Stomach (tissue), 19 donors: ENCODE measurements at places on chromosomes 2 and 18.

DNA sequence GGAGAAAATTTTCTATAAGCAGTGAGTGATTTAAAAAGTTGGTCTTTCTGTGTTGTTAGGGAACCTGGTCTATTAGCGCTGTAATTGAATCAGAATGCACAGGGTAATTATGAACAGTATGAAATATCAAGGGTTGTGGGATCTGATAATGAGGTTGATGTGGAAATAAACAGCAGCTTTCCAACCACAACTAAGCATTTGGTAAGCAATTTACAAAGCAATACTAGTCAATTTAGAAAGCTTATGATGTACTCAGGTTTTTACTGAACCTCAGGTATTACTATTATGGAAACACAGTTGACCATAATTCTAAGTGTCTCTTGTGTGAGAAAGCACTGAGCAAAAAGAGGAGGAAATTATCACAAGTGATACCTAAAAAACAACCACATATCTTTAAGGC lies 11.0 kb upstream of the SMCHD1 start:
- H3K27me3 ChIP-seq = no peaks in the 10 kb centered on the region
- no peak for DNase-seq
- peaks cover 4% of the 10 kb centered on the region for H3K4me1 ChIP-seq

- H3K27ac ChIP-seq = no peak overlapping the region
- peak; percentile 5 for DNase-seq
- no peaks in the 10 kb centered on the region for H3K4me1 ChIP-seq
- H3K27me3 ChIP-seq = peaks cover 57% of the 10 kb centered on the region
- H3K36me3 ChIP-seq = no peaks in the 10 kb centered on the region
Observed at GRCh38 chr2:241797441-241798080, 11.4 kb upstream of the NEU4 start.

DNA sequence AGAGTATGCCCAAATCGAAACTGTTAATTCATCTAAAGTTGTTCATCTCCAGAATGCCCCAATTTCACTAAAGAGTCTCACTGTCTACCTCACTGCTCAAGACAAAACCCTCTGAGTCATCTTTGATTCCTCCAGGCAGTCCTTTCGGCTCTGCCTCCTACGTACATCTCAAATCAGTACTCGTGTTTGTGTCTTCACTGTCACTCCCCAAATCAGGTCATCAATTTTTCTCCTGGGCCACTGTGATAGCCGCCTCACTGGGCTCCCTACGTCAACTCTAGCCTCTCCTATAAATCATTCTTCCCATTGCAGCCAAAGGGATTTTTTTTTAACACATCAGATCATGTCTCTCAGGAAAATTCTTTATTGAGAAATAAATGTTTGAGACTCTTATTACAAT lies 42.1 kb upstream of the TTC39C start:
- no peak overlapping the region for H3K4me3 ChIP-seq
- no peaks in the 10 kb centered on the region for H3K36me3 ChIP-seq
- peaks cover 4% of the 10 kb centered on the region for H3K4me1 ChIP-seq
- peak overlapping the region; percentile 42 for H3K27ac ChIP-seq

DNA sequence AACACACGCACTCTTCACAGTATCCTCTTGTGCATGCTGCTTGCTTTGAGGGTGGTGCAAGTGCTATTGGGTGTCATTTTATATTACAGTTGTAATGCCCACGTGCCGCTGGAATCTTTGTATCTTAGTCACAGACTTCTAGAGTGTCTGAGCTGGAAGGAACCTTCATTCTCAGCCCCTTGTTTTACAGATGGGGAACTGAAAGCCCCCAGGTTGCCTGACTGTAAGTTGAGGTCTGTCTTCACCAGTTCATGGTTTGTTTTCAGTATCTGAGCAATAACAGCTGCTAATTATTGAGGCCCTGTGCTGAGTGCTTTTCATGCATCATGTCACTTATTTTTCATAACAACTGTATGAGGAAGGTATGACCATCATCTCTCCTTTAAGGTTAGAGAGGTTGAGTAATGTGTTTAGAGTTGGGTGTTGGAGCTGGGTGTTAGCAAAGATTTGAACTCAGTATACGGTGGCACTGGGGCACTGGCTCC lies 77.0 kb downstream of the PRKCE start:
- no peak for DNase-seq
- H3K4me3 ChIP-seq = no peak overlapping the region
- H3K27me3 ChIP-seq = no peaks in the 10 kb centered on the region
- H3K4me1 ChIP-seq = no peaks in the 10 kb centered on the region

DNA sequence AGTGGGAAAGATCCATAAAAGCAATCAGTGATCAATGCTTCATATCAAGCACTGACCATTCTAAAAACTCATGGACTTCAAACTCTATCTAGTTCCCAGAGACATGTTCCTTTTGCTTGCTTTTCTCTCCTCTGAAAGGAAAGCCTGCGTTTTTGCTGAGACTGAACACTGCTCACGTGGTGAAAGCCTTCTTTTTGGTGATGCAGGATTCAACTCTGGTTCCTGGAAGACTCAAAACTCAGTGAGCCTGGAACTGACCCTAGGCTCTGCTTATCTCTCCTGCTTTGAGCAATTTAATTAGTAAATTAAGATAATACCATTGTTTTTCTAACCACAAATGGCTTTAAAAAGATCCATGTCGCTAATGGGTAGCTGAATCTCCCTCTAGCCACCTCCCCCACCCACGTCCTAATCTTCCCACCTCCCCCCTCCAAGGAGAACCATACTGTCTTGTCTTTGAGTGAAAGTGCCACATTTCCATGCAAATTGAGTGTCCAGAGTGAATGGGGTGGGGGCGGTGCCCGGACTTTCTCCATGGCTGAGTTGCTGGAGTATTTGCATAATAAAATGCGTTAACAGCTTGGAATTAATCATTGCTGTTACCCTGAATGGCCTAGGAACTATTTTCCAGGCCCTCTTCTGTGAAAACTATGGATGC lies 130.5 kb downstream of the BCL11A start:
- no peaks in the 10 kb centered on the region for H3K36me3 ChIP-seq
- H3K4me3 ChIP-seq = no peak overlapping the region
- H3K27me3 ChIP-seq = no peaks in the 10 kb centered on the region
- no peak for DNase-seq

DNA sequence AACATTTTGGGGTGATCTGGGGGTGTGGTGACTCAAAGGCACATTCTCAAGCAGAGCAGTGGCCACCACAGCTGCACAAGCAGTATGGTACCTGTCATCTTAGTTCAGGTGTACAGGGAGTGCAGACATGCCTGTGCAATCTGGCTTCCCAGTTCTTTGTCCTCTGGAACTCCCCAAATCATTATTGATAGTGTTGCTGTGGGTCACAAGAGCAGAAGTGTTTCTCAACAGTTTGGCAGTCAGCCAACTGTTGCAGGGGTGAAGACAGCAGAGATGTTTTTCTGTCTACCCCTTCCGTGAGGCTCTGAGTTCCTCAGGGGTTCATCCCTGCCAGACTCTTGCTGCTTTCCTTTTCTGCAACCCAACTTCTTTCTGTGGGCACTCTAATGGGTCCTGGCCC lies 206.5 kb upstream of the ZSWIM2 start:
- no peak overlapping the region for H3K4me3 ChIP-seq
- no peak for DNase-seq
- H3K4me1 ChIP-seq = no peaks in the 10 kb centered on the region
- no peaks in the 10 kb centered on the region for H3K36me3 ChIP-seq

DNA sequence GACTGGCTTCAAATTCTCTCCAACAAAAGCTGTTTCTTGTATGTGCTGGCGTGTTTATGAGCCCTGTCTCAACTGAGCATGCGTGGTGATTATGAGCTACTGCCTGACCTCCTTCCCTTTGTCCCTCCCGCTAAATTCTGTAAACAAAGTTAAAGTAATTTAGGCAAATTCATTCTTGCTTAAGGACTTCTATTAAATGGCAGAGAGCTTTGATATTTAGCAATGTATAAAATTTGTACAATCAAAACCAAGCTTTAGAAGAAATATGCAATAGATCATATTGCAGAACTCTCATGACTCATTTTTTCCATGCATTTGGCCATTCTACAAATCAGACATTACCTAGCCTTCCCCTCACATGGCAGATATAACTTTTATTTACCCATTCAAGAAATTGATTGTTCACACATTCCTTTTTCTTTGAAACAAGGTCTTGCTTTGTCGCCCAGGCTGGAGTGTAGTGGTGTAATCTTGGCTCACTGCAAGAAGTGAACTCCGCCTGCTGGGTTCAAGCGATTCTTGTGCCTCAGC lies 18.2 kb downstream of the IGFBP2 start:
- H3K27ac ChIP-seq = peak overlapping the region; percentile 75
- DNase-seq = peak; percentile 79
- peaks cover 4% of the 10 kb centered on the region for H3K36me3 ChIP-seq
- H3K27me3 ChIP-seq = no peaks in the 10 kb centered on the region
- H3K4me3 ChIP-seq = no peak overlapping the region

GRCh38 chr2:28080911-28081310 lies 190.4 kb downstream of the BABAM2 start:
- H3K4me3 ChIP-seq = no peak overlapping the region
- H3K36me3 ChIP-seq = no peaks in the 10 kb centered on the region

DNA sequence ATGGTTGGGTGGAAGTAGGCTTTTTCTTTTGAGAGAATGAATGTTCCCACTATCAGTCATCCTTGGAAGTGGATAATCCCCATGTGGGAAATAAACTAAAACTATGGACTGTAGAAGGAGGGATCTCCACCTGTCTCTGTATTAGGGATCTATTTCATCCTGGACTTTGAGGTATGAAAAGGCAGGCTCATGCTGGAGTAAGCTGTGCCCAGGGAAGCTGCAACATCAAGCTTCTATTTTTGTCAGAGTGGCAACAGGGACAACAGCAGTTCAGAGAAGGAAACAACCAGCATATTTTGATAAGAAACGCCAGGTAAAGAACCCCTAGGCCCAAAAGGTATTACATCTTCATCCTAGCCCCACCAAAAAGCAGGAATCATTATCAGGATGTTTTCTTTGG lies 122.0 kb downstream of the MDH1 start:
- H3K4me1 ChIP-seq = no peaks in the 10 kb centered on the region
- DNase-seq = no peak
- H3K27me3 ChIP-seq = no peaks in the 10 kb centered on the region
- H3K27ac ChIP-seq = no peak overlapping the region
- H3K36me3 ChIP-seq = no peaks in the 10 kb centered on the region

GRCh38 chr2:154620471-154620870 lies 78.0 kb upstream of the KCNJ3 start:
- no peak for DNase-seq
- no peak overlapping the region for H3K27ac ChIP-seq
- no peaks in the 10 kb centered on the region for H3K36me3 ChIP-seq
- H3K4me3 ChIP-seq = no peak overlapping the region
- no peaks in the 10 kb centered on the region for H3K27me3 ChIP-seq

GRCh38 chr18:62377131-62377807 lies 52.2 kb downstream of the TNFRSF11A start:
- no peak overlapping the region for H3K27ac ChIP-seq
- H3K36me3 ChIP-seq = no peaks in the 10 kb centered on the region
- no peaks in the 10 kb centered on the region for H3K4me1 ChIP-seq
- H3K27me3 ChIP-seq = no peaks in the 10 kb centered on the region

GRCh38 chr2:50018921-50019320 lies 864.6 kb upstream of the FSHR start:
- H3K36me3 ChIP-seq = no peaks in the 10 kb centered on the region
- no peaks in the 10 kb centered on the region for H3K27me3 ChIP-seq
- H3K4me3 ChIP-seq = no peak overlapping the region
- no peak overlapping the region for H3K27ac ChIP-seq
- DNase-seq = no peak
- H3K4me1 ChIP-seq = no peaks in the 10 kb centered on the region

- H3K27ac ChIP-seq = no peak overlapping the region
- no peaks in the 10 kb centered on the region for H3K36me3 ChIP-seq
- H3K4me3 ChIP-seq = peak overlapping the region; percentile 32
- peaks cover 40% of the 10 kb centered on the region for H3K4me1 ChIP-seq
- H3K27me3 ChIP-seq = no peaks in the 10 kb centered on the region
Observed at GRCh38 chr2:235665661-235666212, 171.9 kb downstream of the AGAP1 start.

- no peak for DNase-seq
- no peak overlapping the region for H3K27ac ChIP-seq
- H3K27me3 ChIP-seq = no peaks in the 10 kb centered on the region
- no peaks in the 10 kb centered on the region for H3K4me1 ChIP-seq
- H3K4me3 ChIP-seq = no peak overlapping the region
Observed at GRCh38 chr2:184554736-184555135, 43.6 kb upstream of the ZNF804A start.

DNA sequence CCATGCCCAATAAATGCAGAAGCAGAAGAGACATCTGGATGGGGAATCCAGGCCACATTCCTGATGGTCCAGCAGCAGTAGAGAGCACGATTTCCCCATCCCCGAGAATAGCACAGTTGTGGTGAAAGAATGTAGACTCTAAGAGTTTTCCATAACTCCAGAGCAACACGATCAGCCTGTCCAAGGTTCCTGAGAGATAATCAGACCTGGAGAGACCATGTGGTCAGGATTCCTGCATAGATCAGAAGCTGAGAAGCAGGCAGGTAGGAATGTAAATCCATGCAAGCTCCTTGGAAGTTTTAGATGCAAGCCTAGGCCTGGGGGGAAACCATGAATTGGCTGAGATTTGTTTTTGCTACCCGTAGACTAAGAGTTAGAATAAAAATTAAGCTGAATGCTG lies 34.2 kb upstream of the PTPRM start:
- H3K4me3 ChIP-seq = no peak overlapping the region
- no peaks in the 10 kb centered on the region for H3K36me3 ChIP-seq
- no peaks in the 10 kb centered on the region for H3K27me3 ChIP-seq
- H3K27ac ChIP-seq = no peak overlapping the region
- no peak for DNase-seq

- H3K36me3 ChIP-seq = no peaks in the 10 kb centered on the region
- no peak overlapping the region for H3K27ac ChIP-seq
- H3K4me1 ChIP-seq = no peaks in the 10 kb centered on the region
- DNase-seq = no peak
- H3K27me3 ChIP-seq = no peaks in the 10 kb centered on the region
- no peak overlapping the region for H3K4me3 ChIP-seq
Observed at GRCh38 chr2:1366546-1367134, 46.6 kb upstream of the TPO start.

DNA sequence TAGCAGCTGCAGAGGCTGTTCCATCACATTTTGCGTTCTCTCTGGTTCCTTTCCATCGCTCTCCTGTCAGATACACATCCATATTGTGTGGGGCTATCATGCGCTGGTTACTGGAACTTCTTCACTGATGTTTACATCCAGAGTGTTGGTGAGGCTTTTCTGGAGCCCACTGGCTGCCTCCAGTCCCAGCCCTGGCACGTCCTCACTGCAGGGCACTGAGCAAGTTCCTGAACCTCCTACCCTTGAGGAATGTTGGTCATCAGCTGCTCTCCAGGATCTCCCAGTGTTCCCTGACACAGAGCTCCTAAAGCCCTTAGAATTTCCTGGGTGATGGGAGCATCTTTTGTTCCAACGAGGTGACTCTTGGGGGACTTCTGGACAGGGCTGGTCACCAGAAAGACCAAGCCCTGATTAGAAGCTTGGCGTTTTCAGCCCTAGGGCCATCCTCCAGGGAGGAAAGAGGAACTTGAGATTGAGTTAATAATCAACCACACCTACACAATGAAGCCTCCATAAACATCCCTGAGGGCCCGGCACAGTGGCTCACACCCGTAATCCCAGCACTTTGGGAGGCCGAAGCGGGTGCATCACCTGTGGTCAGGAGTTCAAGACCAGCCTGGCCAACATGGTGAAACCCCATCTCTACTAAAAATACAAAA lies 81.3 kb downstream of the TFCP2L1 start:
- H3K4me1 ChIP-seq = peaks cover 11% of the 10 kb centered on the region
- DNase-seq = no peak
- no peaks in the 10 kb centered on the region for H3K36me3 ChIP-seq
- H3K27ac ChIP-seq = peak overlapping the region; percentile 10
- H3K4me3 ChIP-seq = no peak overlapping the region
- H3K27me3 ChIP-seq = no peaks in the 10 kb centered on the region
